ENCODE measurements at places on chromosomes 13 and 19.

DNA sequence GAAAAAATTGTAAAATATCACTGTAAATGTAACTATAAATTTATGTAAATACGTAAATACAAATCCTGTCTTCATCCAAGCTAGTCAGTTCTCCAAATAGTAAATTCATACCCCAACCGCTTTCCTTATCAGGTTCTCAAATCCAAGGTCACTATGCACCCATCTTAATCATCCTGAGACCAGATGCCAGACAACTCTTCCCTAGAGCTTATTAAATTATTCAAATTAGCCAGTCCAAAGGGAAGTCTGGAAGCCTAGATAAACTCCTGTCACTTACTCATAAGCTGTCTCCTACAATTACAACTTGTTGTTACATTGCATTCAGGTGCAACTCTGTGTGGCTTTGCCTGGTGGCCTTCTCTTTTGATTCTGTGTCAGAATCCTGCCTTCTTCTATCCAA lies 836.1 kb upstream of the PCDH20 start:
- DNase-seq, result peak; percentile 77

DNA sequence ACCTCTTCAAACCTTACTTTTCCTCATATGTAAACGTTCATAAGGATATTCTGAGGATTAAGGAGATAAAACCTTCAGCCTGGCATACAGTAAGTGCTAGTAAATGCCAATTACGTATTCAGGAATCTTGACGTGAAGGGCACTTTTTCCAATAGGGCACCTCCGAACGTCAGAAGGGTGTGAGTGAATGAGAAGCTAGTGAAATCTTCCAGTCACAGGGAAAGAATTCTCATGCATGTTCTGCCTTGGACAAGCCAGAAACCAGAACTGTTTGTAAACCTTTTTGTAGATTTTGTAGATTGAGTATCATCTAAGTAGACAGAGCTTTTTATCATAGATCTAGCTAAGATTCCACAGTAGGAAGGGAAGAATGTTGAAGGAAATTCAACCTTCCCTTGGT lies 16.5 kb downstream of the DGKH start:
- no peak for DNase-seq

GRCh38 chr19:2716722-2717637 lies 4.2 kb downstream of the DIRAS1 start:
- DNase-seq, result no peak

GRCh38 chr13:110264685-110265275 lies 42.2 kb downstream of the COL4A1 start:
- DNase-seq, result no peak

DNA sequence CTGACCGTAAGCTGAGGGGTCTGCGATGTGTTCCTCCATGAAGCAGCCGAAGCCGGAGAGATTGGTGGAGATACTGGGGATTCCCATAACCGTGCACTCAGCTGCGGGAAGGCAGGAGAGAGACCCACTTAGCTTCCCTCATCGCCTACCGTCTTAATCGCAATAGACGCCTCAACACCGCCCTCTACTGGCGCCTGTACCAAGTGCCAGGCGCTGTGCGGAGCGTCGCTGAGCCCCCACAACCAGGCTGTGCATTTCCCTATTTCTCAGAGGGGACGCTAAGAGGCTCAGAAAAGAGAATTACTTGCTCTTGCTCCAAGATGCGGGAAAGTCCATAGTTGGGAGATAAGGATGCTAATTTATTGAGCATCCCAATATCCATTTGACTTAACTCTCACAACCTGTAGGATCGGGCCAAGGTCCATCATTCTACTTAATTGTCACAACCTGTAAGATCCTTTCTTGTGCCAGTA lies 5.8 kb downstream of the FTL start:
- peak; percentile 94 for DNase-seq

DNA sequence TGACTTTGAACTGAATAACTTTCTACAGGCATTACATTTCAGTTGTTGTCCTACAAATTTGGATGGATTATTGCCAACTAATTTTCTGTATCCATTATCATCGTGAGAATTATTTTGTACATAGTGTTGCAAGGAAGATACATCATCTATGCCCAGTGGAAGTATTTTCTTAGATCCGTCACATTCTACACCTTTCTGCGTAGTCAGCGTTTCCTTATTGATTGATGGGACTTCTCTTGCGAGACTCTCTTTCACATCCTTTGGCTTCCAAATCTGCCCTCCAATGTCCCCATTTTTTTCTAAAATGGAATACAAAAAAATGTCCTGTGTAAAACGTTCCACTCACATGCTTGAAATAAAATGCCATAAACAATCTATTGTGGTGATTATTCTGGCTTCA lies 9.2 kb downstream of the ZIM3 start:
- DNase-seq, result no peak

GRCh38 chr19:35462476-35462953 lies 14.5 kb downstream of the FFAR2 start:
- no peak for DNase-seq

DNA sequence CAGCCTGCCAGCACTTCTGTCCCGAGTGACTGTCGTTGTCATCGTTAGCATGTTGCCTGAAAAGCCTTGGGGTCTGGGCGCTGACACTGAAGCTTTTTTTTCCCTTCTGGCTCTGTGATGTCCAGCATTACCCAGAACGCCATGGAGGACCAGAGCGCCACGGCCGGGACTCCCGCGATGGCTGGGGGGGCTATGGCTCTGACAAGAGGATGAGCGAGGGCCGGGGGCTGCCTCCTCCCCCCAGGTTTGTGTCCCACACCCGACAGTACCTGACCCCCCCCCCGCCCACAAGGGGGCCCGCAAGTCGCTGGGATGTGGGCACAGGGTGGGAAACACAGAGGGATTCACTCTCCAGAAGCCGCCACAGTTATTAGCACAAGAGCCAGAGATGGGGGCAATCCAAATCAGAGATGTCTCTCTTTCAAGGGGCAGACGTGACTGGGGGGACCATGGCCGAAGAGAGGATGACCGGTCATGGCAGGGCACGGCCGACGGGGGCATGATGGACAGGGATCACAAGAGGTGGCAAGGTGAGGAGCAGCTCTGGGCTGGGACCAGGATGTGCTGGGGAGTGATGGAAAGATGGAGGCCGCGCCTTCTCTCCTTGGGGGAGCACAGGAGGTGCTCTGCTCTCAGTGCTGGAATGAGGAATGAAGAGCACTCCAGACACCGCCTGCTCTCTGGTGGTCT lies 13.2 kb downstream of the MICOS13 start:
- no peak for DNase-seq

DNA sequence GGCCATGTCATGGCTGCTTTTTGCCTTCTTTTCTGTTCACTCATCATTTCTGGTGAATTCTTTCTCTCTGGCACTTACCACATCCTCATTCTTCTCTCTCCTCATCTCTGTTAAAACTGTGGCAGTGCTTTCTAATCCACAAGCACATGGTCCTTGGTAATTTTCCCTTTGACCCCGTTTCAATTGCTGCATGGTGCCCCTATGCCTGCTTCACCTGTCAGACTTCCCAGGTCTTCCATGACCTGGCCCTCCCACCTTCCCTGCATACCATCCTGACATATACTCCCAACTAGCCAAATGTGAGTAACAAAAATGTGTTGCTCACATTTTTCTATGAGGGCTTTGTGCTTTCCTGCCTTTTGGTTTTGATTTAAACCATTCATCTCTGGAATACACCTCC lies 286.5 kb downstream of the MTUS2 start:
- no peak for DNase-seq

DNA sequence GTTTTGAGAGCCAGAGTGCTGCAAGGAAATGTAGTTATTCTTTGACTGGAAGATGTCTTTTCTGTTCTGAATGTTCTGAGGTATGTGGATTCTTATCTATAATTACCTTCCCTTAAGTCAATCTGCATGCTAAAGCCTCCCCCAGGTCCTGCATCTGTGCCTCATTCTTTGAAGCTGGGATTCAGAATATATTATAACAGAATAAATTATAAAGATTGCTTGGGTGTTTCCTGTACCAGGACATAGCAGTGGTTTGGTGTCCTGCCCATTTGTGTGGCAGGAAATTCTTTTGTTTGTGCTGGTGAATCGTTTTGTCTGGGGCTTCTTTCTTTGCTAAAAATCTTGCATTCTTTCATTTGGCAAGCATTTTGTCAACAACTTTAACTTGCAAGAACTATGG lies 60.2 kb downstream of the ITGBL1 start:
- no peak for DNase-seq

- DNase-seq, result no peak
These were observed 170.1 kb downstream of the OXGR1 start for GRCh38 chr13:96824140-96824539.

DNA sequence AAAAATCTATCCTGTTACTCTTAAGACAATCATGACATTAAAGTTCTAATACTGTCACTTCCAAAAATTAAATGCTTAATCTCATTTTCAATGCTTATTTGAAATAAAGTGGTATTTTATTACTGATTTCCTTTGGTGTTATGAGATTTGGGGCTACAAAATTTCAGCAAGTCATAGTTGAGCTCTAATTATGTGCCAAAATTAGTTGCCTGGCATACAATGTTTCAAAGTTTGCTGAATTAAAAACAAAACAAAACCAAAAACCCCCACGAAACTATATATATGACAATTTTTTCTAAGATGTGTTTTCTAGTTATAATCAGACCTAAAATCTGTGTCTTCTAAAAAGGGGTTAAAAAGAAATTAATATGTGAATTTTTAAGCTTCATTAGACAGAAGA lies 62.2 kb downstream of the KCNRG start:
- DNase-seq, result no peak

DNA sequence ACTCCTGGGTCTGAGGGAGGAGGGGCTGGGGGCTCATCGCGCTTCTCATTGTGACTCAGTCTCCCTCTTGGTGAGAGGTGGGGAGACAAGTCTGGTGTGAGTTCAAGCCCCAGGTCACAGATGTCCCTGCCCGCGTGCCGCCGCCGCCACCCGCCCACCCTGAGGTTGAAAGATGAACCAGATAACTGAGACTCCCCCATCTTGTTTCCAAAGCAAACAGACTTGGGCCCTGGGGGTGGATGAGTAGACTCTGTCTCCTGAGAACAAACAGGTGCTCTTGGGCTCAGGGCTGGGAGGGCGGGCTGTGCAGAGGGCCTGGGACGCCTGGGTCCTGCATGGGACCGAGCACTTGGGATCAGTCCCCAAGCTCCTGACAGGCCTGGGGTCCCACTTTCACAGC lies 567 bp downstream of the SBK2 start:
- no peak for DNase-seq

DNA sequence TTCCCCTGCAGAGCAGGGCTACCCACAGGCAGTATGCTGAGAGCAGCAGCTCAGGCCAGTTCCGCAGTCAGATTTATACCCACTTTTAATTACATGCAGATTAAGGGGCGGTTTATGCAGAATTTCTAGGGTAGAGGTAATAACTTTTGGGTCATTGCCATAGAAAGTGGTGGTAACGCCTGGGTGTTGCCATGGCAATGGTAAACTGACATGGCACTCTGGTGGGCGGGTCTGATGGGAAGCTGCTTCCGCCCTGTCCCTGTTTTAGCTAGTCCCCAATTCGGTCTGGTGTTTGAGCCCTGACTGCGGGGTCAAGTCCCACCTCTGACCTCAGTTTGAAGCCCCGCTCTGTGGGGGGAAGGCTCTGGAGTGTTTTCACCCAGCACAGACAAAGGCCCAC lies 141.1 kb upstream of the VSTM2B start:
- DNase-seq, result no peak

- DNase-seq, result no peak
These were observed 3.7 kb downstream of the NFKBID start for GRCh38 chr19:35896643-35897040.

DNA sequence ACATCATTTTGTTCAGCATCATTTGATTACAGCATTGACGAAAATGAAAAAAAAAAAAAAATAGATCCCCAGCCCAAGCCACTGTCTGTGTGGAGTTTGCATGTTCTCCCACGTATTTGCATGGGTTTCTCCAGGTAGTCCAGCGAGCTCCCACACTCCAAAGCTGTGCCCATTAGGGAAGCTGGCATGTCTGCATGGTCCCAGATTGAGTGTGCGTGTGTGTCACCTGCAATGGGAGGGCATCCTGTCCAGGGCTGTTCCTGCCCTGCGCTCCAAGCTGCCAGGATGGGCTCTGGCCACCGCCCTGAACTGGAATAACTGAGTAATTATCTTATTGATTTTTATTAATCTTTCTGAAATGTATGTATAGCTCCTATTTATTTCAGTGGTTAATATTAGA lies 88.6 kb downstream of the KLF12 start:
- DNase-seq, result no peak

DNA sequence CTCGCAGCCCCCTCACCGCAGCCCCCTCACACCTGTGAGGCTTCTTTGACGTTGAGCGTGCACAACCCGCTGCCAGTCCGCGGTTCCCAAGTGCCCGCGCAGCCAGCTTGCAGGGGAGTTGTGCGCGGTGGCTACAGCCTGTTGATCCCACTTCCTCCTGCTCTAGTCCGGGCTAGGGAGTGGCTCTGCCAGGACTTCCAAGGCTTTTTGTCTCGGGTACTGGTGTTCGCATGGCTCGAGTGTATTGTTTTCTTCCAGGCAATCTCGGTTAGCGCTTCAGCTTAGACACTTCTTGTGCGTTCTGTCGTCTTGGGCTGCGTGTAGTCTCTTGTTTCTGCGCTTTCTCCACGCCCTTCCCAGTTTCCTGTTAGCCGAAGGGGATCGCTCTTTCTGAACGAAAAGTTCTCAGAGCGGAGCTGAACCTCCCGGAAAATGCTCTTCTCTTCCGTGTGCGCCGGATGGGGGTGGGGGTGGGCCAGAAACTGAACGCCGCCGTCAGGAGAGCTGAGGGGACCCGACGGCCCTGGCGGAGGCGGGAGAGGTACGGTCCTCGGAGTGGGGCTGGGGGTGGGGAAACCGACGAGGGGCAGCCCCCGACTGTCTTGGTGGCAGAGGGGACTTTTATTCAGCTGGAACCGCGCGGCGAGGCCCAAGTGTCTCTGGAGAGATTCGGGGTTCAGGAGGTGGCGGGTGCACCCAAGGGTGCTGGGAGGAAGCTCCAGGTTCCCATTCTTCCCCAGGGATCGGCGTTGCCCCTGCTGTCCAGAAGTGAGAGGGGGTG lies 697 bp upstream of the DGKH start:
- DNase-seq, result peak; percentile 75

- no peak for DNase-seq
These were observed 66.0 kb downstream of the LATS2 start for GRCh38 chr13:20995245-20995838.

DNA sequence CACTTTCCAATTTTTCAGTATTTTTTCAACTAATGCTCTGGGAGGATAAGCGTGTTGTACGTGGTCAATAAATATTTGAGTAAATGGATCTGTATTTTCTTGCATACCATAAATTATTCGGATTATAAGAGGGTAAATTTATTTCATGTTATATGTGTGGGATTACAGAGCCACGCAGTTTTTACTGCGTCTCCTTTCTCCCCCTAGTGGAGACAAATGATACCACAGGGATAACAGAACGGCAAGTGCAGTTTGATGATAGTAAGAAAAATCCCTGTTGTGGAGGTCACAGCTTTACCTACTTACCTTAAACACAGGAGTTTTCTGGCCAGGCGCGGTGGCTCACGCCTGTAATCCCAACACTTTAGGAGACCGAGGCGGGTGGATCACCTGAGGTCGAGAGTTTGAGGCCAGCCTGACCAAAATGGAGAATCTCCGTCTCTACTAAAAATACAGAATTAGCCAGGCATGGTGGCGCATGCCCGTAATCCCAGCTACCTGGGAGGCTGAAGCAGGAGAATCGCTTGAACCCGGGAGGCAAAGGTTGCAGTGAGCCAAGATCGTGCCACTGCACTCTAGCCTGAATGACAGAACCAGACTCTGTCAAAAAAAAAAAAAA lies 16.8 kb downstream of the MBD3L2B start:
- DNase-seq, result no peak

Measured in NCI-H82 (cell line).